ENCODE measurements at places on chromosomes 5 and 9.

DNA sequence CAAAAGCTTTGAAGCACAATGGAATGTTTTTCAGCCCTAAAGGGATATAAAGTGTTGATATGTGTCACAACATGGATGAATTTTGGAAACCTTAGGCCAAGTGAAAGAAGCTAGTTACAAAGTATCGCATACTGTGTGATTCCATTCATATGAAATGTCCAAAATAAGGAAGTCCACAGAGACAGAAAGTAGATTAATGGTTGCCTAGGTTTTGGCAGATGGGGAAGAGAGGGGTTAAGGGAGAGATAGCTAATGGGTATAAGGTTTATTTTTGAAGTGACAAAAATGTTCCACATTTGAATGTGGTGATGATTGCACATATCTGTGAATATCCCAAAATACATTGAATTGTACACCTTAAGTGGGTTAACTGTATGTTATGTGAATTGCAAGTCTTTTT is 57.5 kb upstream of the MCCC2 start:
- DNase-seq, result no peak

- DNase-seq, result no peak
These were observed 265.6 kb upstream of the FBXL7 start for GRCh38 chr5:15234366-15234765.

DNA sequence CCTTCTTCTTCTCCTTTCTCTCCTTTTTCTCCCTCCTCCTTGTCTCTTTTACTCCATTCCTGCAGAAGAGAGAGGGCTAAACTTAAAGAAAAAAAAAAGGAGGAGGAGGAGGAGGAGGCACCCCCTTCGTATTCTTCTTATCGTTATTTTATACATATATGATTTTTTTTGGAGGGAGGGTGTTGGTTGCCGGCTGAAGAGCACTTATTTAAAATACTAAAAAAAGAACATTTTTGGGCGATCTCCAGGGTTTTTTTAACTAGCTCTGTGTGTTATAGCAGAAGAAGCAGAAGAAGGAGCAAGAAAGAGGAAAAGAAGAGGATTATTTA is 381 bp downstream of the NR2F1 start:
- no peak for DNase-seq

DNA sequence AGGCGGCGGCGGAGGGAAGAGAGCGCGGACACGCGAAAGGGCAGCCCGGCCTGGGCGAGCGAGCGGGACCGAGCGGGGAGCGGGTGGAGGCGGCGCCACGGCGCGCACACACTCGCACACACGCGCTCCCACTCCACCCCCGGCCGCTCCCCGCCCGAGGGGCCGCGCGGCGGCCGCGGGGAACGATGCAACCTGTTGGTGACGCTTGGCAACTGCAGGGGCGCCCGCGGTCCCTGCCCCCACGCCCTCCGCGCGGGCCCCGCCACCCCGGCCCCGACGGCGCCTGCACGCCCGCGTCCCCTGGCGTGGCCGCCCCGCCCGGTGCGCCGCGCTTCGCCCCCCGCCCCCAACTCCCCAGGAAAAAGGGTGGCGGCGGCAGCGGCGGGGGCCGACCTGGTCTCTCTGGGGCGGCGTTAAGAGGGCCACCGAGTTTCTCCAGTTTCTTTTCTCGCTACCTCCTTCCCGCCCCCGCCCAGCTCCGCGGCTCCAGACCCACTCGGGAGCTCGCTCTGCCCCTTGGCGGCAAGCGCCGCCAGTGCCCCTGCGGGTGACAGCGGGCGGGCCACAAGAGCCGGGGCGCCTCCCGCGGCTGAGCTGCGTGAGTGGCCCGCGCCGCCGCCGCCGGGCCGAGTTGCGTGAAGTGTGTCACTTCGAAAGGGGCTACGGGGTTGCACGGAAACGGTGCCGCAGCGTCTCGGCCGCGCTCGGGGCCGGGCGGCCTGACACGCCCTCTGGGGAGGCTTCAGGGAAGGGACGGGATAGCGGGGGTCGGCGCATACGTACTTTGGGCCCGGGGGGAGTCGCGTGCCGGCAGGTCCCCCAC is at the start of gene NR3C1:
Gene NR3C1 (minus strand): TSS at position 94 of the 823 bp plus-strand sequence. CDS start 2,847 bp downstream, outside the sequence.
- peak; percentile 92 for DNase-seq

- DNase-seq, result no peak
These were observed 142.0 kb downstream of the ZNF608 start for GRCh38 chr5:124604419-124604818.

DNA sequence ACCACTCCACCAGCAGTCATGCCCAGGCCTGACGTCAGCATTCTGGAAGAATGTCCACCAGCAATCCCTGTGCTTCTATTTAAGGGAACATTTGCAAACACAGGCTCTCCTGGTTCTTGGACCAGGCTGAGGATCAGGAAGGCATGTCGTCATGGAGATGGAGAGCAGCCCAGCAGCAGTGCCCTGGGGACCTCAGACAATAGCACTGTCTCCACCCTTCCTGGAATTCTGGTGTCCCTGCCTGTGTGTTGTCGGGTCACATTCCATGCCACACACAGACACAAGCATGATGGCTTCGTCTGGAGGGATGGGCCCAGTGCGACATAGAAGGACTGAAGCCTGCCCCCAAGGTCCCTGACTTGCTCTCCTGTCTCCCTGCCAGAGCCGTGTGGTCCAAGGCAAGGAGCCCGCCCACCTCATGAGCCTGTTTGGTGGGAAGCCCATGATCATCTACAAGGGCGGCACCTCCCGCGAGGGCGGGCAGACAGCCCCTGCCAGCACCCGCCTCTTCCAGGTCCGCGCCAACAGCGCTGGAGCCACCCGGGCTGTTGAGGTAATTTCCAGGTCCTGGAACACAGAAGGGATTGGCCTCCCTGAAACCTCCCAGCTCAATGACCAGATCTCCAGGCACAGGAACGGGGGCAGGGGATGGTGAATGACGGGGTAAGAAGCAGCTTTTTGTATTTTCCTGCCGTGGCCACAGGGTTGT is 43.8 kb downstream of the STOM start:
- DNase-seq, result no peak

Data from activated naive CD8-positive, alpha-beta T cell treated with anti-CD3 and anti-CD28 coated beads, Interleukin-2, amount 10 ng/mL, durations not matched to agents 7 days and 5 days (primary cell).